ENCODE measurements at places on chromosomes 3 and 15.

DNA sequence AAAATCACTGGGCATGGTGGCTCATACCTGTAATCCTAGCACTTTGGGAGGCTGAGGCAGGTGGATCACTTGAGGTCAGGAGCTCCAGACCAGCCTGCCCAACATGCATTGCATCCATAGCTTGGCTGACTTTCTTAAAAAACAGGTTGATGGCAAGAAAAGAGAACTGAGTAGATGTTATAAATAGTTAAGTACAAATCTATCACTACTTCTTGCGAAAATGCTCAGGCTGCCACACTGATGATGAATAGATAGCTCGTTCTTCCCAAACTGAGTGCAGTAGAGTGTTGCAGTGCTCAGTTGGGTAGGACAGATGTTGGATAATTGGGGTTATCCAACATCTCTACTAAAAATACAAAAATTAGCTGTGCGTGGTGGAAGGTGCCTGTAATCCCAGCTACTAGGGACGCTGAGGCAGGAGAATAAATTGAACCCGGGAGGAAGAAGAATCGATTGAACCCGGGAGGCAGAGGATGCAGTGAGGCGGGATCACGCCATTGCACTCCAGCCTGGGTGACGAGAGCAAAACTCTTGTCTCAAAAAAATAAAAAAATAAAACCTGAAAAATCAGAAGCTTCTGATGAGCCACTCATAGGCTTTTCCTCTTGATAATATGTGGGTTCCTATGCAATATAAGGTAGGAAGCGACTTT is 1.2 kb downstream of the BTLA start:
- DNase-seq = no peak

DNA sequence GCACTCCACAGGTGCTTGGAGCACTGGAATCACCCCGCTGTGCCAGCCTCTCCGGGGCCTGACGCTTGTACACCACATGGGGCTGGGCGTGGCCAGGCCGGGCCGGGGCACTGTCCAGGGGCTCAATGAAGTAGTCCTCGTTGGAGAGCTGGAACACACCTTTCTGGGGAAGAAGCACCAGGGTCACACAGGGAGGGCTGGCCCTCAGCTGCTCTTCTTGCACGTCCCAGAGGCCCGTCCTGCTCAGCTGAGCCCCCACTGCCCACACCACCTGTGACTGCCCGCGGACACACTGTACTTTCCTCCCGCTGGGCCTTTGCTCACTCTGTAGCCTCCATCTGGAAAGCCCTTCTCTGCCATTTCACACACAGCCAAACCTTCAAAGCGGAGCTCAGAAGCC is 13.3 kb downstream of the ADAMTS7 start:
- DNase-seq = no peak

- DNase-seq = no peak
Measured at GRCh38 chr3:190619353-190619752, 105.5 kb downstream of the IL1RAP start.

- DNase-seq = no peak
Measured at GRCh38 chr3:36707623-36708409, 56.5 kb downstream of the DCLK3 start.

GRCh38 chr3:120027226-120027625 is 67.0 kb downstream of the GSK3B start:
- no peak for DNase-seq

- DNase-seq = peak; percentile 78
Measured at GRCh38 chr3:66276705-66277274, 56.0 kb downstream of the SLC25A26 start.

DNA sequence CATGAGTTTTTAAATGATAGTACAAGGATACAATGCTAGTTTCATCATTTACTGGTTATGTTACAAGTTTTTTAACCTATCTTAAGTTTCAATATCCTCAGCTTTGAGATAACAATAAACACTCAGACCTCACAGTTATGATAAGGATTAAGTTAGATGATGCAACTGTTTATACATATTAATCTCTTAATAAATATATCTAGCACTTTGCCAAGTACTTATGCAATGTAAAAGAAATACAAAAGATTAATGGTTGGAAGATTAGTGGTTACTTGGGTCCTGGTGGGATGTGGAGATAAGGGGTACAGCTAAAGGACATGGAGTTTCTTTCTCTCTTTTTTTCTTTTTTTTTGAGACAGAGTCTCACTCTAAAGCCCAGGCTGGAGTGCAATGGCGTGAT is 12.0 kb downstream of the SPPL2A start:
- no peak for DNase-seq

GRCh38 chr15:39743611-39744010 is 39.0 kb downstream of the FSIP1 start:
- DNase-seq = no peak

DNA sequence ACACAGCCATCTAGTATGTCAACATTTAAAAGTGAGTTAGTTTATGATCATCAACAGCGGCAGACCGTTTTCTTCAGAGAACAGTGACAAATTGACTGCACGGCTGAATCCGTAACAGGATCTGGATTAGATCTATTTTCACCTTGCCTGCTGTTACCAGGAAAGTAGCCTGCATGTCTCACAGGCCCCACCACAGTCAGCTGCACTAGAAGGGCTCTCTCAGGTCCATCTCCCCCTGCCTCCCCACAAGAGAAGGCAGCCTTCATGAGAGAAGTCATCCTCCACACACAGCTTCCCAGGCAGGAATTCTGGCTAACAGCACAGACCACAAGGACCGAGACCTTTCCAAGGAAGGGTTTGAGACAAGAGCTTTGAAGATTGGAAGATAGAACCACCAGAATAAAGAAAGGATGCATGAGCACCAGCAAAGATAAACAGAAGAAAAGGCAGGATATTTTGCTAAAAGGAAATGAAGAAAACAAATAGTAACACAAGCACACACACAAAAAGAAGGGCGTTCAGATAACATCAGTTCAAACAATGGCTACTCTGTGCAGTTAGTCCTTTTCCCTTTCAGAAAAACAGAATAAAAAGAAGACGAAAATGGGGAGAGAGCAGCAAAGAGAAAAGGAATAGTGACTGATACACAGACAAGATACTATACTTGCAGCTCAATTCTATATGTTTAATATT is 127.5 kb downstream of the SNRK start:
- DNase-seq = no peak

Measured in glomerular endothelial cell (primary cell).